NCI-H2107 (cell line): ENCODE measurements at places on chromosomes 1 and 21.

GRCh38 chr1:167105271-167106118 is 11.6 kb downstream of the STYXL2 start:
- no peak for DNase-seq

DNA sequence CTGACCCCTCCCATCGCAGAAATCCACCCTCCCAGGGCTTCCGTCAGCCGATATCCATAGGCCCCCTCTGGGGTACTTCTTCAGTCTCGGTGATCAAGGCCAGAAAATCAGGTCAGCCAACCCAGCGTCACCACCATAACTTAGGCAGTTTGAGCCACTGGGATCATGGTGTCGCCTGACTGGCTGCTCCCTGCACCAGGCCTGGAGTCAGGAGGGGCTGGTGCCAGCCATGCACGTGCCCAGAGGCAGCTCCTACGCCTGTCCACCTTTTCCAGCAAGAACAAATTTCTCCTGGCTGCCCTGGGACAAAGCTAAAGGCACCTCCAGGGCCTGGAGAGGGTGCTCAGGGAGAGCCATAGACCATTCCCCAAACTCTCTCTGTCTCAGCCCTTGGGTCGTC is 4.8 kb upstream of the CTRC start:
- DNase-seq = no peak

DNA sequence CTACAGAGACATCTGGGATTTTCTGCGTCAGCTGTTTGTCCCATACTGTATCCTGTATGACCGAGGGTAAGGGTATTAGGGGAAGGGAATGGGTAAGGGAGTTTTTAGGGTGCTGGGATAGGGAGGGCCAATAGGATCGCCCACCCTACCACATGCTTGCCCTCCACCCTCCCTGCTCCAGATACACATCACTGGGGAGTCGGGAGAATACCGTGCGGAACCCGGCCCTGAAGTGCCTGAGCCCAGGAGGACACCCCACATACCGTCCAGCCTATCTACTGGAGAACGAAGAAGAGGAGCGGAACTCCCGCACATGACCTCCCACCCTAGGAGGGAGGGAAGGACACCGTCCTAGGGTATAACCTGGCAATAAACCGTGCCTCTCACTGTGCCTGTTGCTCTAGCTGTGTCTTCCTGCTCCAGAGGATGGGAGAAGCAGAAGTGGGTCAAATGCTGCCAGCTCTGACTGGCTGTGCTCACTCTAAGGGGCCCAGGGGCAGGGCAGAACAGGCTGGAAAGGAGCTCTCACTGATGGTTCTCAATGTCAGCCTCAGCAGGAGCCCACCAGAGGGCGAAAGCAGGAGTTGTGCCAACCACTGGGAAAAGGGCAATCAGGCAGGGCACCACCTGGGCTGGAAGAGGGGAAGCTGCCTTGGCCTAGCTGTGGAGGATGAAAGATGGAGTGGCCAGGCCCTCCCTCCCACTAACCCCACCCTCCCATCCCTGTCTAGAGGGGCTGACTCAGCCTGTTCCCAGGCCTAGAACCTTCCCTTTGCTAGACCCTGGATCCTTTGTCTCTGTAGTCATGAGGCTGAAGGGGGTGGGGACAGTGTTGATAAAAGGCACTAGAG is 440 bp upstream of the LENEP start:
- no peak for DNase-seq

DNA sequence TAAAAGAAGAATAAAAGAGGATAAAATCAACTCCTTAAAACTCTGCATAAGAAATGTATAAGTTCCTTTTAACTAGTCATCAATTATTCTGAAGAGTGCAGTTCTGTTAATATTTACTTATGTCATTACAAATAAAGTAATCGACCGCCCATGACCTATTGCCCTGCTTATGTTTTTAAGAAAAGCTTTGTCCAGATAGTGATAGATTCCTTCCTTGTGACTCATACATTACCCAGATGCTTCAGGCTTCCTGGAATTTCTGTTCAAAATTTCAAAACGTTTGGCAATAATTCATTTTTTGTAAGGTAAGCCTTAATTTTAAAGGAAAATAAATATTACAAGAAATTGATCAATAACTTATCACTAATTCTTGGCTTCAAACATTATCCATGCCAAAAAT is 918.2 kb upstream of the ADGRL2 start:
- DNase-seq = no peak

- no peak for DNase-seq
These were observed 5.1 kb downstream of the HDGF start for GRCh38 chr1:156746406-156746727.

- DNase-seq = no peak
These were observed 3.6 kb downstream of the PARP1 start for GRCh38 chr1:226404063-226404903.

DNA sequence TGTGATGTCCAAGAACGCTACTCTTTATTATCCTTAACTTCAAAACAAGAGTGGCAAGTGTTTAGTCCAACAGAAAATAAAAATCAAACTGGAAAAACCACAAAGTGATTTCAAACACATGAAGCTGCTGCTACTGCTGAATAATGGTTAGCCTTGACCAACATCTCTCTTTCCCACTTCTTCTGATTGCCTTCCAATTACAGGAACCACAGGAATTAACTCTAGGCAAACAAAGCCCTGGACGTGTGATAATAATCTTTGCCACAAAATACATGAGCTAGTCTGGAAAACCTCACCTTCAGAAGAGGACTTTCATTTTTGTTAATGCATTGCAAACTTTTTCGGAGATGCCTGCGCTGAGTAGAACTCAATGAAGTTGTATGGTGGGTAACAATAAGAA is 48.6 kb upstream of the COL11A1 start:
- DNase-seq = no peak

DNA sequence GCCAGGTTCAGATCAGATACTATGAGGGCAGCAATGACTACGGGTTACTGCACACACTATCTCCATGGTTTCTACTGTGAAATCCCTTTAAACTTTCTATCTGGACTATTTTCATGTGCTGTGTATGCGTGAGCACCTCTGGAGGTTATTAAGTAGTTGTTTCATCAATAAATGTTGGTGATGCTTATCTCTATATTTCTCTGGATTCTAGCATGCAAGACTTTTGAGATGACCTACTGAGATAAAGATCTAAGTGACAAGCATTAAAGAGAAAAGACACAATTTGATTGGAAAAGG is 194.0 kb downstream of the NRIP1 start:
- DNase-seq = no peak

- no peak for DNase-seq
These were observed 21.6 kb downstream of the TNN start for GRCh38 chr1:175089136-175089718.

DNA sequence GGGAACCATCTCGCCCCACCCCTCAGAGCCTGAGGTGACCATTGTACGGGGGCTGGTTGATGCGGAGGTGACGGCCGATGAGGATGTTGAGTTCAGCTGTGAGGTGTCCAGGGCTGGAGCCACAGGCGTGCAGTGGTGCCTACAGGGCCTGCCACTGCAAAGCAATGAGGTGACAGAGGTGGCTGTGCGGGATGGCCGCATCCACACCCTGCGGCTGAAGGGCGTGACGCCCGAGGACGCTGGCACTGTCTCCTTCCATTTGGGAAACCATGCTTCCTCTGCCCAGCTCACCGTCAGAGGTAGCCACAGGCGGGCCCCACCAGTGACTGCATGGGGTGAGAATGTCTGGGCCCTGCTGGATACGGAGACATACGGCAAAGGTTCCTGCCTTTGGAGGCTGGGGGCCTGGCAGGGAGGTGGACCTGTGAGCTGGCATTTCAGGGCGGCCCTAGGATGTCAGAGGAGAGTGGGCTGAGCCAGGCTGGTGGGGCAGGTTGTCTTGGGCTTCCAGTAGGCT is 98.5 kb downstream of the TRIM11 start:
- DNase-seq = no peak

GRCh38 chr1:43039228-43040055 is 80.8 kb upstream of the SLC2A1 start:
- DNase-seq = no peak
